Motor neuron (in vitro differentiated cells): ENCODE measurements at places on chromosomes 2 and 18. TPM values are rescaled to one million over a fixed set of nuclear protein-coding genes. Genes with fewer than 3 reads are reported as not detected.
A peak's percentile ranks its signal among the peaks of the same experiment; 100 is the strongest.

Gene CIB4
- not detected in 2 replicates for total RNA-seq

DNA sequence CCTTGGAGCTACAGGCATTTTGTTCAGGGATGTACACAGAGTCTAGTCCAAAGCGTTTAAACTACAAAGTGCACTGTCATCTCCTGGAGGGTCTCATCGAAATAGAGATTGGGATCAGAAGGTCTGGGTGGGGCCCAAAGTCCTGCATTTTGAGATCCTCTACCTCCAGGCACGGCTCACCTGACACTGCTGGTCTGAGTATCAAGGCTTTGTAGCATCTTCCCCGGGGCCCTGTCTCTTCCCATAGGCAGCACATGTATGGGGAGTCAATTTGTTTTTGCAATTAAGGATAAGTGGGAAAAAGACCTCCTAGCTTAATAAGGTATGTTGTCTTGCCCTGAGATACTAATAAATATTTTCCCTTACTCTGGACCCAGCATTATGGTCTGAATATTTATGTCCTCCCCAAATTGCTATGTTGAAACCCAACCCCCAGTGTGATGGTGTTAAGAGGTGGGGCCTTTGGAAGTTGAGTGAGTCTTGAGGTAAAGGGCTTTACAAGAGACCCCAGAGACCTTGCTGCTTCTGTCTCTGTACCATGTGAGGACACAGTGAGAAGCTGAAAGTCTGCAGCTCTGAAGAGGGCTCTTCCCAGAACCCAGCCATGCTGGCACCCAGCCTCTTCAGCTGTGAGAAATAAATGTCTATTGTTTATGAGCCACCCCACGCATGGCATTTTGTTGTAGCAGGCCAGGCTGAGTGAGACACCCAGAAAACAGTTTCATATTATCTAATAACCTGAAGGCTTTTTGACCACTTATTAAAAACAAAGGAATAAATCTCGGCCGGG lies 258.7 kb upstream of the HS6ST1 start:
- no peak for ATAC-seq

DNA sequence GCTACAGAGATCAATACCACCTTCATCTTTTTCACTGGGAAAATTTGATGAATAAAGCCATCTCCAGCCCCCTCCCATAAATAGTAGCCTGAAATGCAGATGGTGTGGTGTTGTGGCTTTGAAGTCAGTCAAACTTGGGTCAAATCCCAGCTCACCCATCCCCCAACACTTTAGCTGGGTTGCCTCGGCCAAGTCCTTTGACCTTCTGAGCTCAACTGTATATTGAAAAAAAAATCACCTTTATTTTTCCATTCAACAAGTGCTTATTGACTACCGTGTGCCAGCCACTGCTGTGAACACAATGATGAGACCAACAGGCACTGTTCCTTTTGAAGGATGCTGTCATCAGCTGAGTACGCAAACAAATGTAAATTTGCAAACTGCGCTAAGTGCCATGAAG lies 35.1 kb upstream of the NTSR2 start:
- ATAC-seq = no peak

Gene HOXD11
- 35.4 and 38.1 TPM in 2 replicates for total RNA-seq

DNA sequence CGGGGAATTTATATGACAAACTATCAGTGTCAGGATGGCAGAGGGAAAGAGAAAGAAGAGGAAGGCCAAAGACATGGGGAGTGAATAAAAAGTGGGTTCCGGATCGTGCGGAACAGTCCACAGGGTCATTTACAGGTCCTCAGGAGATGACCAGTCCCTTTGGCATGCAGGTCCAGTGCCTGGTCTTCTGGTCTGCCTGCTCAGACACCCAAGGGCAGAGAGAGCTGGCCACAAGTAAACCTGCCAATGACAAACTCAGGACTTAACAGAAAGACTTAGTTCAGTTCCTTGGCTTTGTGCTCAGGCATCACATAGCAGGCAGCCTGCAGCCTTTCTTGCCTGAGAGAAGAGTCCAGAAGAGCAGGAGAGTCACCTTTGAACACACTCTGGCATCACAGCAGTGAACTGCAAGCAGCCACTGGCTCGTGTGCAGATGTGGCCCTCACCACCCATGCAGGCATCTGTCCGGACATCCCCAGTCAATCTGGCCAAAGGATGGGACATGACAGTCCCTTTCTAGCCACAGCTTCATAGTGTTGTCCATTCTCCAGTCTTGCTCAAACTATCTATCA lies 14.0 kb downstream of the TMEM127 start:
- no peak for ATAC-seq

GRCh38 chr2:50535971-50536759 lies 495.8 kb downstream of the NRXN1 start:
- peak; percentile 50 for ATAC-seq

Gene EFR3B
- total RNA-seq = 20.0 and 20.4 TPM in 2 replicates

- ATAC-seq = no peak
Measured at GRCh38 chr2:48120112-48120511, 213.8 kb upstream of the FBXO11 start.

DNA sequence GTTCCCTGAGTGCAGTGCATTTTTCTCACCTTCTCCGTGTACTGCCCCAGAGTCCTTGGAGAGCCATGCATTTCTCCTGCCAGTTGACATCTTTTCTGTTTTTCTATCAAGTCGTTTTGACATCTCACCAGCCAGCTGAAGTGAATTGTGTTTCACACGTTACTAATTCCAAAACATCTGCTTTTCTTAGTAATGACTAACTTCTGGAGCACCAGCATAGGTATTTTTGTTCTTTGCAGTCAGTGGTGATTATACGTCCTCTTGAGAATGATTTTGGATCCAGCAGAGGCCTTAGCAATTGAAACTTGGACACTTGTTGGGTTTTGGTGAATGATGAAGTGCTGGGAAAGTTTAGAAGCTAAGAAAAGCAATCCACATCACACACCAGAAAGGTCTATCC lies 112.5 kb downstream of the PIK3C3 start:
- ATAC-seq = no peak

Gene GAL3ST2
- total RNA-seq = not detected in 2 replicates

Gene RAB17
- 0.09 and 0.52 TPM in 2 replicates for total RNA-seq

GRCh38 chr2:43540021-43540779 lies 55.6 kb downstream of the THADA start:
- ATAC-seq = no peak

- no peak for ATAC-seq
Measured at GRCh38 chr2:160491911-160492371, 1.7 kb downstream of the RBMS1 start.

DNA sequence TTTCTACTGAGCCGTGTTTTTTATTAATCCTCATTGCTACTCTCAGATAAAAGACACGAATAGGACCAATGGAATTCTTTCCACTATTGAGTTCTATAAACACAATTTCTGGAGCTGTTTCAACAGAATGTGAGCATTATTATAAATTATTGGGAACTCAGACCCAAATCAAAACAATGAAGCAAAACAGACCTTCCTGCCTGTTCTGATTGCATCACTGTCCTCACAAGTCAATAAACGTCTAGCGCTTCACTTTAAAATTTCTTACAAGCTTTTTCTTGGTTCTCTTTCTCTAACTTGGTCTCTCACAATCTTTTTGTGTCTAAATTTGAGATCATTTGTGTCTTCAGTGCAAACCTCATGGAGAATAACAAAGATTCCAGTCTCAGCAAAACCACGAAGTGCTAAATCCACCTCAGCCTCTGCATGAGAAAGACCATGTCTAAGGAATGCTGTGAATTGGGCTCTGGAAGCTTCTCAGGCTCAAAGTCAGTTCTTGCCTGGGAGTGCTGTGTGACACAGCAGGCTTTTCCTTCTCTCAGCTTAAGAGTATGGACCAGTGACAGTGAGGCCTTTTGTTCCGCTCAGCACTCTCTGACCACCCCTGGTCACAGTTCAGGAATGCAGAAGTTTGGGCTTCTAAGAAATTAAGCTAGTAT lies 22.8 kb downstream of the ARHGAP28 start:
- ATAC-seq = no peak

DNA sequence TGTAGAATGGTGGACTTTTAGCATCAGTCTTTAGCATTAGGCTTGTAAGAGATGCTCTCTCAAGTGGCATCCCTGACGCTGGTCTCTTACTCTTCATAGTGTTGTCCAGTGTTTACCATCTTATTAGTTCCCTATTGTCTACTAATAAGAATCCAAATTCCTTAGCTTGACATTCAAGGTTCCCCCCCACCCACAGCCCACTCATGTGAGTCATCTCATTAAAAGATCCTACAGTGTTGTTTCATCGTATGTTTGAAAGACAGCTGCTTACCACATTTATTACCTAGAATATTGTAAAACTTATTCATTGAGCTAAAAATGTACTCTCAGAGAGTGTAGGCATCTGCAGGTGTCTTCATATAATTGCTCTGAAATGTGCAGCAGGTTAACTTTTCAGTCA lies 28.5 kb downstream of the EIF5B start:
- no peak for ATAC-seq
